ENCODE measurements at places on chromosomes 3 and 15.

DNA sequence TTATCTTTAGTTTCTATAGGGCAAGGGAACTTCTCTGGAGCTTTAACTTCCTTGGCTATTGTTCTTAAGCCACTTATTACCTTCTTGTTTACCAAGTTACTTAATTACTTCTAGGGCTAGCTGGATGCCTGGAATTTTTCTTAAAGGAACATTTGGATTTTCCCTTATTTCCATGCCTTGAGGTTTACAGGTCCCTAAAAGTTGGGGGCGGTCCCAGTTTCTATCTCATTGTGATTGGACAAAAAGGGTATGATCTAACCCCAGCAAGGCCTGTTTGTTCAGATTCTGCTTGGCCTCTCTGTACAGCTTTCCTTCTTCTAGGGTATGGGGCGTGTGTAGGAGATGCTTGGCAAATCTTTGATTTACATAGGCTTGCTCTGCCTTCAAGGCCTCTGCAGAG lies 17.4 kb downstream of the PDHB start:
- no peak for DNase-seq

DNA sequence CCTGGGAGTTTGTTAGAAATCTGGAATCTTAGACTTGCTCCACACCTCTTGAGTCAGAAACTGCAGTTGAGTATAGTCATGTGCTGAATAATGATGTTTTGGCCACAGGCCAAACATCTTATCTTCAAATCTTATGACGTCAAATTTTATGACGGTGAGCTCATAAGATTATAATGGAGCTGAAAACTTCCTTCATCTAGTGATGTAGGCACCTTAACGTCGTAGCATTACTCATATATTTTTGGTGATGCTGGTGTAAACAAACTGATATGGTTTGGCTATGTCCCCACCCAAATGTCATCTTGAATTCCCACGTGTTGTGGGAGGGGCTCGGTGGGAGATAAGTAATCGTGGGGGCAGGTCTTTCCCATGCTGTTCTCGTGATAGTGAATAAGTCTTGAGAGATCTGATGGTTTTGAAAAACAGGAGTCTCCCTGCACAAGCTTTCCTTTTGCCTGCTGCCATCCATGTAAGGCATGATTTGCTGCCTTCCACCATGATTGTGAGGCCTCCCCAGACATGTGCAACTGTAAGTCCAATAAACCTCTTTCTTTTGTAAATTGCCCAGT lies 268.0 kb upstream of the PROK2 start:
- no peak for DNase-seq

DNA sequence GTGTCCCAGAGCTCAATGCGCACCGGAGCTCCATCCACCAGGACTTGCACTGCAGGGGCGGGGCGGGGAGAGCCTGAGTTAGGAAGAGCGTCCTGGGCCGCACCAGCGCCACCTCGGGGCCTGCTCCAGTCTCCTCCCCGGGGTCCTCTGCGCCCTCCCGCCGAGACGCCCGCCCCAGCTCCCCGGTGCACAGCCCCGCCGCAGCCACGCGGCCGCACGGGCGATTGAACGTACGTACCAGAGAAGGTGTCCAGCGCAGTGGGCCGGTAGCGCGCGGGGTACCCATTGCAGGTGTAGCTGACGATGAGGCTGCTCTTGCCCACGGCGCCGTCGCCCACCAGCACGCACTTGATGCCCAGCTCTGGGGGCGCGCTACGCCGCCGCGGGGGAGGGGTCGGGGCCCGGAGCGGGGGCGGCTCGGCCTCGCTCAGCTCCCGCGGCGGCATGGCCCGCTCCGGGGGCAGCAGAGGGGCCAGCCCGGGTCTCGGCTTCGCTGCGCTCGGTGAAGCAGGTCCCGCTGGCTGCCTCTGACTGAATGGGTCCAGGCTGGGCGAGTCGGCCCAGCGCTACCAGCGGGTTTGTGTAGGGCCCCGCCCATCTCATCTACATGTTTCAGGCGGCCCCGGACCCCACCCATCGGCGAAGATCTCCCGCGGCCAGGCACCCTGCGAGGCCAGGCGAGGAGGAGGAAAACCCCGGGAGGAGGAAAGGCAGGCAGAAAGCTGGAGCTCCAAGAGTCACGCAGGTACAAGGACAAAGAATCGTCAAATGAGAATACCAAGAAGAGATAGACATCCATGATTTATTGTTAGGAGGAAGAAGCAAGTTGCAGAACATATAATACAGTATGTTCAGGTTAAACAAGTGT lies at the start of gene RHOV:
Gene RHOV, minus strand, starts transcription at position 541 of the 868 bp plus-strand sequence. Its CDS starts 95 bp downstream, at position 446.
- peak; percentile 55 for DNase-seq

DNA sequence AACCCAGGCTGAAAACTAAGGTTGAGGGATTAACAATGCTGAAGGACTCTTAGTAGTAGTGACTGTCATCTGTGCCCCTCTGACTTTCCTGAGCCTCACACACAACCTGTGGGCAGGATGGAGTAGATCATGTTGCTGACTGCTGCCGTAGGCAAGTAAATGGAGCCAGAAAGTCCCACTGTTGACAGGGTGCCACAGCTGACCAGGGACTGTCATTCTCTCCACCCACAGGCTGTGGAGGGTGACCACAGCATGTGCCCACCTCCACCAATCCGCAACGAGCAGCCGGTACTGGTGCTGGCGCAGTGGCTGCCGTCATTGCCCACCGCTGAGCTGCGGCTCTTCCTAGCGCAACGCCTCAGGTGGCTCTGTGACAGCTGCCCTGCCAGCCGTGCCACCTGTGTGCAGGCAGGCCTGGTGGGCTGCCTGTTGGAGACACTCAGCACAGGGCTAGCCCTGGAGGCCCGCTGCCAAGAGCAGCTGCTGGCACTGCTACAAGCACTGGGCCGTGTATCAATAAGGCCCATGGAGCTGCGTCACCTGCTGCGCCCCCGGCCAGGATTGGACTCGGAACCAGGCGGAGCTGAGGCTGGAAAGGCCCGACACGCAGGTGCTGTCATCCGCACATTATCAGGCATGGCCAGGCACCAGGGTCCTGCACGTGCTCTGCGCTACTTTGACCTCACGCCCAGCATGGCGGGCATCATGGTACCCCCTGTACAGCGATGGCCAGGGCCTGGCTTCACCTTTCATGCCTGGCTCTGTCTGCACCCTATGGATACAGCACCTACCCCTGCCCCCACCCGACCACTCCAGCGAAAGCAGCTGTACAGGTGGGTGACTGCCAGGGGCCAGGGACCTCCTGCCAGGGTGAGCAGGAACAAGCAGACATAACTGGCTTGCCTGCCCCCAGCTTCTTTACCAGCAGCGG lies 15.6 kb downstream of the NBEAL2 start:
- no peak for DNase-seq

DNA sequence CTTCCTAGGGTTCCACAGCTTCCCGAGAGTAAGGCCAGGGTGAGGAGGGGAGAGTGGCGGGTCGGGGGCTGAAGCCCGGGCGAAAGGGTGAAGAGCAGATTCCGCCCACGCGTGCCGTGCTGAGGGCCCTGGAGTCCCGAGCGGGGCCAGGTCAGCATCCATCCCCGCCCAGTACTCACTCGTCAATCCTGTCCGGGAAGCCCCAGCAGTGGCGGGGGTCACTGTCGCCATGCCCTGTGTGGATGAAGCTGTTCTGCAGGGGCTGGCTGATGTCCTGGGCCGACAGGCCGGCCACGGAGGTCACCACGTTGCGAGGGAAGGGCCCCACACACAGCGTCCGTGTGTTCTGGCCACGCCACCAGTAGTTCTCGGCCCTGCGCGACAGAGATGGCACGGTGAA lies 36.3 kb downstream of the TNK2 start:
- no peak for DNase-seq

DNA sequence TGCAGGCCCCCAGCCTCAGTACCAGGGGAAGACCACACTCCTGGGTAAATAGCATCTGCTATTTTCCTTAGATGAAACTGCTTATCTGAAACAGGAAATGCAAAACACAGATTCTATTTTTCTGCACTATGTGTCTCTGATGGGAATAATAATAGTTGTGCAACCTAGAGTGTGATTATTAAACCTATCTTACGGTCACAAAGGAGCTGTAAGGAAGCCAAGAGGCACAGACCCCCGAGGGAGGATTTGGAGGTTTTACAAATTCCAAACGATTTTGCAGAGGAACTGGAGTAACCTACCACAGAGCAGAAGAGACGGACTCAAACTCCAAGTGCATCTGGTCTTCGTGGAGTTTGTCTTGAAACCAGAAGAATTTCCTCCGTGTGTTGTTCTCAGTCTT lies 14.1 kb upstream of the APOD start:
- no peak for DNase-seq

DNA sequence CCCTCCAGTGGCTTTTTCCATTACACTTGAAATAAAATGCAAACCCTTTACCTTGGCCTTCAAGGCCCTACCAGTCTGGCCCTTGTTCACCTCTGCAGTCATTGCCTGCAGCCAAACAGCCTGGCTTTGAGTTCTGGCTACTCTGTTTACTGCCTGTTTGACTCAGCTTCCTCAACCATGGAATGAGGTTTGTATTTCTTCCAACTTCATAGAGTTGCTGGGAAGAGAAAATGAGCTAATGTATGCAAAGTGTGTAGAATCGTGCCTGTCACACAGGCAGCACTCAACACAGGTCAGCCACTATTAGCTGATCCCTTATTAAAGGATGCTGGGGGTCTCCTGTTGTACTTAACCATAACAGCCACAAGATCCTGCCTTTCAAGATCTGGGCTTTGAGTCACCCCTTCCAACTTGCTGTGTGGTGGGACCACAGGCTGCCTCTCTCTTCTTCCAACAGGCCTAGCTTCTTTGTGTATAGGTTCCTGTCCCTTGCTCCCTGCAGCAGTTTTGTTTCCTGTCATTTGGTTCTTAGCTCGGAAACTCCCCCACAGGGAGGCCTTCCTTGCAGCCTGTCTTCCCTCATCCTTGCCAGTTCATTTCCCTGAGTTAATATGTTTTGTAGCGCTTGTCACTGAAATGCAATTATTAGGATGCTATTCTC lies 6.4 kb downstream of the MED12L start:
- no peak for DNase-seq

DNA sequence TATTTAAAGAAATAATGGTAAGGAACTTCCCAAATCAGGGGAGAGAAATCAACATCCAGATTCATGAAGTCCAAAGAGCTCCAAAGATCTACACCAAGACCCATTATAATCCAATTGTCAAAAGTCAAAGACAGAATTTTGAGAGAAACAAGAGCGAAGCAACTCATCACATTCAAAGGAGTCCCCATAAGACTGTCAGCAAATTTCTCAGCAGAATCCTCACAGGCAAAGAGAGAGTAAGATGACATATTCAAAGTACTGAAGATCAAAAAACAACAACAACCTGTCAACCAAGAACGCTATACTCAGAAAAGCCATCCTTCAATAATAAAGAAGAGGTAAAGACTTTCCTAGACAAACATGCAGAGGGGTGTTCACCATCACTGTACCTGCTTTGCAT lies 342.1 kb downstream of the TIGIT start:
- DNase-seq: no peak

DNA sequence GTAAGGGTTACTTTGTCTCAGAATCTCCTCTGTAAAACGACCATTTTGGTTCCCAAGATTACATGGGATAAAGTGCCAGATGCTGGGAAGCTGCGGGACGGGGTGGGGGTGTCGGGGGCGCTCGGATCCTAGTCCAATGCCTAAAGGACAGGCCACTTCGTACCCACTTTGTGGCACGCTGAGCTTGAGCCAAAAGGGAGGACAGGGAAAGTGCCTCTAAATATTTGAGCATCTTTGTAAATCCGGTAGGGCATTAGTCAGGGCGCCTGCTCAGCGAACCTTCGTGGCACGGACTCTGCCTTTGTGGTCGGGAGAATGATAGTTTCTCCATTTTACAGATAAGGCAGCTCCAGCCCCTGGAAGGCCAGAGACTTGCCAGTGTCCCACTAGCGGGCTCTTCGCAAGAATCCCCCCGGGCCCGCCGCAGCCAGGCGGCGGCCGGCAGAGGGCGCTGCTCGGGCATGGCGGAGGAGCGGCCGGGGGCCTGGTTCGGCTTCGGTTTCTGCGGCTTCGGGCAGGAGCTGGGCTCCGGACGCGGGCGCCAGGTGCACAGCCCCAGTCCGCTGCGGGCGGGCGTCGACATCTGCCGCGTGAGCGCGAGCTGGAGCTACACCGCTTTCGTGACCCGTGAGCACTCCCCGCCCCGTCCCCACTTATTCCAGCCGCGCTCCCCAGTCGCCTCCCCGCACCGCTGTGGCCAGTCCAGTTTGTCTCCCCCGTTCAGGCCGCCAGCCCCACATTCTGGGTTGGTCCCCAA lies 1.8 kb downstream of the RCCD1 start:
- peak; percentile 69 for DNase-seq

- DNase-seq: no peak
Measured at GRCh38 chr3:142210144-142210543, 15.2 kb downstream of the GK5 start.

DNA sequence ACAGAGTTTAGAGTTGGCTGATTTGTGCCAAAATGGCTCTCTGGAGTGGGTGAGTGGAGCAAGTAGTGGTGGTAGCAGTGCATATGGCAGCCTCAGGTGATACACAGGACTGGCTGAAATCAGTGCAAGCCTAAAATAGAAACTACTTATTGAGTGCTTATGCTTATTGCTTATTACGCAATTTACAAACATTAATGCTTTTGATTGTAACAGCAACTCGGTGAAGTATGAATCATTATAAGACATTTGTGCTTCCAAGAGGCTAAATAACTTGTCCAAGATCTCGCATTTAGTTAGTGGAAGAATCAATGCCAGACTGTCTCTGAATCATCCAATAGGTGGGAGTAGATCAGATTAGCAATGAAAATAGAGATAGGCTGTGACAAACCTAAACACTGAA lies 353.8 kb downstream of the NAALADL2 start:
- no peak for DNase-seq

DNA sequence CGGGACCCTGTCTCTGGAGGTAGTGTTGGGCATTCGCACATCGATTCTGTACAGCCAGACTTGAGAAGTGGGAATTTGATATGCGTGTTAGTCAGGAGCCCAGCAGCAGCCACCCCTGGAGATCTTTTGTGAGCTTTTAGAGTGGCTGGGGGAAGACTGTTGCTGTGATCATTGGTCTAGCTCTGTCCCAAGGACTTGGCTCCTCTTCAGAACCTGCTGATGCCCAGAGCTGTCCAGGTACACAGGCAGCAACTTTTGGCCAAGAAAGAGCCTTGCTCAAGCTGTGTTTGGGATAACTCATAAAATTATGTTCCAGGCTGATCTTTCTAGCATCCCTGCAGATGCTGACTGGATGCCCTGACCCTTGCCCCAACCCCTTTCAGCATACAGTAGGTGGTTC lies 29.3 kb downstream of the LIMD1 start:
- DNase-seq: no peak

DNA sequence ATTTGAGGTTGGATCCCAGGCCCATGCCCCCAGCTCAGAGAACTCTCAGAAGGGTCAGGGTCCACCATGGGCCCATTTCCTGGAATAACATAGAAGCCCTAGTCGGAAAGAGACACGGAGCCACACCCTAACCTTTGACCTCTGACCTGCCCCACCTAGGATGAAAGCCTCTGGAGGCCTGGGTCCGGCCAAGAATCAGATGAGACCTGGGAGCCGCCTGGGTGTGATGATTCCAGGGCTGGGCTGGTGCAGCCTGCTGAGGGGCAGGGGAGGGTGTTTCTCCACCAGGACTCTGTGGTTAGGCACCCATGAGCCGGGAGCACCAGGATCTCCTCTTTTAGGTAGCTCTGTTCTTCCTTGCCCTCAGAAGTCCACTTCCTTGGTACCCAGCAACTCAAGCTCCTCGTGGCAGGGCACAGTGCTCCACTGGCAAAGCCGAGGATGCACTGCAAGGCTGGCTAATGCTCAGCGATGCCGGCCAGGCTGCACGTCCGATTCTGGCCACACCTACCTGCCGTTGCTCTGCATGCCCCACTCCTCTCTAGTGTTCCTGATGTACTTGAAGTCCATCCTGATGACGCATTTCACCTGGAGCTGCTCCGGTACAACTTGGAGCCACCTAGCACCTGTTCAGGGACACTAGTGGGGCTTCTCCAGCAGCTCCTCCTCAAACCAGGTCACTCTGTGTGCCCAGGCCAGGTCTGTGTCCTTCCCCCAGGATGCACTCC lies 57.4 kb downstream of the ZNF445 start:
- no peak for DNase-seq

All from CD4-positive, alpha-beta T cell treated with Interleukin-12 subunit alpha and Interleukin-12 subunit beta, for 1 hour (primary cell).